GM23248 (cell line): ENCODE measurements at places on chromosomes 5 and 9. TPM values are rescaled to one million over a fixed set of nuclear protein-coding genes. Genes with fewer than 3 reads are reported as not detected.

ITGA2 gene
- 21.5 and 24.3 TPM in 2 replicates for total RNA-seq

PPP3R2 gene
- not detected in 2 replicates for total RNA-seq

ZDHHC11B gene
- total RNA-seq = not detected in 2 replicates

OR13C8 gene
- total RNA-seq = not detected in 2 replicates

CARTPT gene
- total RNA-seq = not detected in 2 replicates

HBEGF gene
- total RNA-seq = 7.5 and 9.5 TPM in 2 replicates

TMOD1 gene
- total RNA-seq = 1.3 TPM in 1 of 2 replicates, not detected in the other

DNA sequence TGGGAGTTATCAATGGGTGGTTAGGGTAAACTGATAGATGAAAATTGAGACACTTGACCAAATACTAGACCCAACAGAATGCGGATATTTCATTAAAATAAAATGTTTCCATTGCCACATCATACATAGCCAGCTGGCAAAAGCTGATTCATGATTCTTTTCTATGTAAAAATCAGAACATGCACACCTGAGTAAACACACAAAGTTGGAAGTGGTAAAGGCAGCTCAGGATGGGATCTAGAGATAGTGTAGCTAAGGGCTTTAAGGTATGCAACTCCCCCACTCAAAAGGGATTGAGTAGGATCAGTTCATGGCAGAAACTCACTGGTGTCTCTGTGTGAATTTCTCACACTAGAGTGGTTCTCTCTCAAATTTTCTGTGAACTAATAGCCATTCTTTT, 541.1 kb upstream of the GRAMD2B start:
- no peak for DNase-seq
- no peaks in the 10 kb centered on the region for H3K4me1 ChIP-seq
- no peak overlapping the region for H3K4me3 ChIP-seq
- H3K36me3 ChIP-seq = no peaks in the 10 kb centered on the region

GRCh38 chr5:135930029-135930948, 24.5 kb downstream of the LECT2 start:
- H3K4me3 ChIP-seq = peak overlapping the region; percentile 63
- no peaks in the 10 kb centered on the region for H3K4me1 ChIP-seq
- H3K36me3 ChIP-seq = no peaks in the 10 kb centered on the region
- H3K27me3 ChIP-seq = peaks cover 46% of the 10 kb centered on the region
- H3K27ac ChIP-seq = no peak overlapping the region

GRCh38 chr5:114782177-114782576, 387.5 kb downstream of the TRIM36 start:
- H3K4me1 ChIP-seq = no peaks in the 10 kb centered on the region
- no peak for DNase-seq
- no peak overlapping the region for H3K27ac ChIP-seq
- no peaks in the 10 kb centered on the region for H3K27me3 ChIP-seq
- no peak overlapping the region for H3K4me3 ChIP-seq
- H3K36me3 ChIP-seq = no peaks in the 10 kb centered on the region

DNA sequence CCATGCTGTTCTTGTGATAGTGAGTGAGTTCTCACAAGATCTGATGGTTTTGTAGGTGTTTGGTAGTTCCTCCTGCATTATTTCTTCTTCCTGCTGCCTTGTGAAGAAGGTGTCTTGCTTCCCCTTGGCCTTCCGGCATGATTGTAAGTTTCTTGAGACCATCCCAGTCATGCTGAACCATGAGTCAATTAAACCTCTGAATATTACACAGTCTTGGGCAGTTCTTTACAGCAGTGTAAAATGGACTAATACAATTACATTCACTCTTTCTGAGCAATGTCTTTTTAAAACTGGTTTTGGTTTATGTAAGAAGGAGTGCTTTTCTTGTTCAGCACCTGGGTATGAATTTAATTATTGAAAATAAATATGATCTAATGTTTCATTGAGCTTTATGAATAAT, 50.7 kb upstream of the ARRDC3 start:
- H3K27ac ChIP-seq = no peak overlapping the region
- no peak for DNase-seq
- no peaks in the 10 kb centered on the region for H3K4me1 ChIP-seq
- H3K36me3 ChIP-seq = no peaks in the 10 kb centered on the region
- H3K4me3 ChIP-seq = no peak overlapping the region

- no peak for DNase-seq
- H3K4me1 ChIP-seq = no peaks in the 10 kb centered on the region
- no peak overlapping the region for H3K27ac ChIP-seq
- H3K36me3 ChIP-seq = peaks cover 13% of the 10 kb centered on the region
- no peaks in the 10 kb centered on the region for H3K27me3 ChIP-seq
- no peak overlapping the region for H3K4me3 ChIP-seq
Observed at GRCh38 chr5:154296525-154297159, 106.1 kb downstream of the GALNT10 start.

- H3K4me1 ChIP-seq = no peaks in the 10 kb centered on the region
- DNase-seq = no peak
- H3K4me3 ChIP-seq = no peak overlapping the region
- H3K36me3 ChIP-seq = no peaks in the 10 kb centered on the region
- H3K27ac ChIP-seq = no peak overlapping the region
Observed at GRCh38 chr5:74079971-74080556, 454.1 kb downstream of the ARHGEF28 start.

DNA sequence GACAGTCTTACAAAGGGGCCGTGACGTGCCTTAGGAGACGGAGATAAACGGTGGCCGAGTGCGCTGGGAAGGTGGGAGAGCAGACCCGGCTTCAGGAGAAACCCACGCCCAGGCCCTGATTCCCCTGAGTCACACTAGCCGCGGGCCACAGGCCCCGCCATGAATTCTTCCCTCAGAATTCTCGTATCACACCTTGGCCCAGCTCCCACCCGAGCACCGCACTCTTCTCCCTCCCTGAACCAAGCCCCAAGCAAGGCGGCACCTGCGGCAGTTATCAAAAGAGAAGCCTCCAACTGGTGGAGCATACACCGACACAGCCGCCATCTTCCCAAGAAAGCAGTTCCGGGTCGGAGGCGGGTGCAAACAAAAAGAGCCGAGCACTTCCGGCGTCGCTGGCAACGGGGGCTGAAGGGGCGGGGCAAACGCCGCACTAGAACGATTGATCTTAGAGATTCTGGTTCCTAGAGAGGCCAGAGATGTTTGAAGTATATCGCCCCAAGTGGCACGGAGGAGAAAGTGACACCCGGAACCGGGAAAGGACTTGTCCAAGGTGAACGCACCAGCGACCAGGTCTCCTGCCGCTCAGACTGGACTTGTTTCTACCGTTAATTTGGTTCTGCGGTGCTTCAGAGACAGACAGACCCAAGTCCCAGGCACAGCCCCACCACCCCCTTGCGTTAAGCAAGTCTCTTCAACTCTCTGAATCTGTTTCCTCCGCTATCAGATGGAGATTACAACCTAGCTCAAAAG, at the start of gene PSMB7:
TSS of gene PSMB7 (minus strand) at position 341 of the 750 bp plus-strand sequence. CDS start at position 324, 17 bp downstream.
- no peaks in the 10 kb centered on the region for H3K27me3 ChIP-seq
- DNase-seq = peak; percentile 98
- H3K36me3 ChIP-seq = peaks cover 32% of the 10 kb centered on the region
- peaks cover 39% of the 10 kb centered on the region for H3K4me1 ChIP-seq
- peak within 1 kb of the TSS; percentile 63 for H3K27ac ChIP-seq

DNA sequence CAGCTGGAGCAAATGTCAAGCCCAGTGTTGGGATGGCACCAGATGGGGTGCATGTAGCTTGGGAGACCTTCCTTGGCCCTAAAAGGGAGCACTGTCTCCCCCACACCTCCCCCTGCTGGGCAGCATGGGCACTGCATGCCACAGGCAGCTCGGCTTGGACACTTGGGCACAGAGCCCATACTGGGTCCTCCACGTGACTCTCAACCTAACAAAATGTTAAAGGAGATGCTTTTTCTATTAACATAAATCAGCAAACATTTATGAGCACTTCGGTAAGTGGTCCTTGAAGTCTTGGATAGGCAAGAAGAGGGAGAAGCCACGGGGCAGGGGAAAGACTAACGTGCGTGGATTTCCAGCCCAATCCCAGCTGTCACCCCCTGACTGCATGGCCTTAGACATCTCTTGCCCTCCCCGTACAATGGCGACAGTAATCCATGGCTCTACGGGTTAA, 23.9 kb upstream of the MAPK9 start:
- peak; percentile 64 for DNase-seq
- no peaks in the 10 kb centered on the region for H3K4me1 ChIP-seq
- no peak overlapping the region for H3K4me3 ChIP-seq
- H3K27ac ChIP-seq = no peak overlapping the region
- peaks cover 25% of the 10 kb centered on the region for H3K36me3 ChIP-seq
- no peaks in the 10 kb centered on the region for H3K27me3 ChIP-seq

DNA sequence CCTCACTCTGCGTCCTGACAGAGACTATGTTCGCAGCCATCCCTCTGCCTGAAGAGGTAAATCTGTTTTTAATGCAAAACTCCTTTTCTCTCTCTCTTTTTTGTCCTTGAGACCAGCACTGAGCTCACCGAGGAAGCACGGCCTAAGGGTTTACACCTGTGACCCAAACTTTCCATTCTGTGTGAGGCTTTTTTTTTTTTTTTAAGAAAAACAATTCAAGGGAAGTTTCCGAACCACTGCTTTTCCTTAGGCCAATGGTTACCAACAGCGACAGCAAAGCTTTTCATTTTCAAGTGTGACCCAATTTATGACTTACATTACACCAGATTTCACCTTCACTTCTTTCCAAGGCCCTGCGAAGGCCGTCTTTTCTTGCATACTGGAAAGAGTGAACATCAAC, 205.9 kb downstream of the EFNA5 start:
- H3K36me3 ChIP-seq = no peaks in the 10 kb centered on the region
- H3K27me3 ChIP-seq = peaks cover 55% of the 10 kb centered on the region
- no peak overlapping the region for H3K4me3 ChIP-seq
- no peak overlapping the region for H3K27ac ChIP-seq

DNA sequence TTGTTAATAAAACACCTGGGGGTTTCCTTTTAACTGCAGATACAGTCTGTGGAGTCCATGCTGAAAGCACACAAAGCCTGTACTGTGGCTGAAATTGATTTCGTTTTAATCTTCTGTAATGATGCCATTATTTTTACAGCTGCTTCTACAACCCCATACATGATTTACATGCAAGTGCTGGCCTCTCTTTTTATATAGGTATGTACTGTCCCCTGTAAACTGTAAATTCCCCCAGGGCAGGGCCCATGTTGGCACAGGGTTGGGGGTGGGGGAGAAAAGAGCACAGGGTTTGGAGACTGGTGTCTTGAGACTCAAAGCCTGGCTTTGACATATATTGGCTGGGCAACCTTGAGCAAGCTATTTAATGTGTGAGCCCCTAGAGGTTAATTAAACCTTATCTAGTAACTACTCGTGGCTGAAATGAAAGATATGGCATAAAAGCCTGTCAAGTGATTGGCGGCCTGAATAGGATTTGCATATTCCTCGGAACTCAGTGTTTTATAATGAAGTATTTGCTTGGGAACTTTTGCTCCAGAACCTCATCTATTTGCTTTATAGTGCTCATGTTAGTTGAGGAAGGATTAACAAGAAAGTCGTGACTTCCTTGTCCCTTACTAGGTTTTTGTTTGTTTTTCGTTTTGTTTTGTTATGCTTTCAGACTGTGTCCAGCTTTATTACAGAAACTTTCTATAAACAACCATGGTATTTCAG, 34.0 kb downstream of the KLF4 start:
- H3K4me3 ChIP-seq = no peak overlapping the region
- no peaks in the 10 kb centered on the region; the same call in 1 of the 2 replicates for H3K27me3 ChIP-seq
- no peaks in the 10 kb centered on the region for H3K4me1 ChIP-seq
- no peak overlapping the region for H3K27ac ChIP-seq
- DNase-seq = no peak

- no peaks in the 10 kb centered on the region for H3K36me3 ChIP-seq
- H3K27me3 ChIP-seq = no peaks in the 10 kb centered on the region
- H3K4me3 ChIP-seq = no peak overlapping the region
- peaks cover 57% of the 10 kb centered on the region for H3K4me1 ChIP-seq
Observed at GRCh38 chr5:55604611-55605067, 69.9 kb upstream of the PLPP1 start.

GRCh38 chr9:5784526-5785315, 48.2 kb downstream of the ERMP1 start:
- H3K27me3 ChIP-seq = no peaks in the 10 kb centered on the region
- no peak for DNase-seq
- no peak overlapping the region for H3K4me3 ChIP-seq
- peaks cover 8% of the 10 kb centered on the region for H3K36me3 ChIP-seq
- H3K27ac ChIP-seq = no peak overlapping the region

GRCh38 chr5:43017428-43017815, 22.7 kb downstream of the ANXA2R start:
- peaks cover 10% of the 10 kb centered on the region; the same call in 1 of the 2 replicates for H3K4me1 ChIP-seq
- H3K27ac ChIP-seq = peak overlapping the region; percentile 96
- H3K36me3 ChIP-seq = no peaks in the 10 kb centered on the region
- peak; percentile 48 for DNase-seq
- peak overlapping the region; percentile 79 for H3K4me3 ChIP-seq

- peak overlapping the region; percentile 45 for H3K27ac ChIP-seq
- H3K36me3 ChIP-seq = no peaks in the 10 kb centered on the region
- peak; percentile 82 for DNase-seq
Observed at GRCh38 chr5:142716963-142717362, 31.1 kb upstream of the FGF1 start.

- DNase-seq = peak; percentile 69
- no peak overlapping the region for H3K4me3 ChIP-seq
- no peak overlapping the region for H3K27ac ChIP-seq
- no peaks in the 10 kb centered on the region for H3K27me3 ChIP-seq
- no peaks in the 10 kb centered on the region for H3K4me1 ChIP-seq
Observed at GRCh38 chr5:140575309-140575708, 10.7 kb downstream of the SLC35A4 start.

GRCh38 chr9:131739959-131740648, at the start of gene RAPGEF1:
Gene RAPGEF1 (minus strand): TSS chr9:131740076. CDS start chr9:131739830, 246 bp downstream.
- H3K4me3 ChIP-seq = peak within 1 kb of the TSS; percentile 79
- no peaks in the 10 kb centered on the region for H3K36me3 ChIP-seq
- no peaks in the 10 kb centered on the region for H3K27me3 ChIP-seq
- peaks cover 10% of the 10 kb centered on the region; the same call in 1 of the 2 replicates for H3K4me1 ChIP-seq

GRCh38 chr9:133792721-133793470, 54.7 kb upstream of the SARDH start:
- H3K27me3 ChIP-seq = no peaks in the 10 kb centered on the region
- peak; percentile 89 for DNase-seq
- peaks cover 3% of the 10 kb centered on the region; the same call in 1 of the 2 replicates for H3K4me1 ChIP-seq
- no peak overlapping the region for H3K27ac ChIP-seq
- no peaks in the 10 kb centered on the region for H3K36me3 ChIP-seq

DNA sequence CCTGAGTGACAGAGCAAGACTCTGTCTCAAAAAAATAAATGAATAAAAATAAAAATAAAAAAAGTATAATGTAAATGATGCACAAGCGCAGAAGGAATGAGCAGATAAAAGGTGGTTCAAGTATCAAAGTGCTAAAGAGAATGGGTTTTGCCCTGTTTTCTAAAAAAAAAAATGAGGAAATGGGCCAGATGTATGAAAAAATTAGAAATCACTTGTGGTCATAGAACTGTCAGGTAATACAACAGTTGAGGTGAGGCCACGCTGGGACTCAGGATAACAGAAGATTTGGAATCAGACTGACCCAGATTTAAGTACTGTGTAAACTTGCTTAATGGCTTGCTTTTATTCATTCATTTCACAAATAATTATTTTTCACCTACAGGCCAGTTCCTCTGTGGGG, 69.8 kb downstream of the MAPKAP1 start:
- H3K4me3 ChIP-seq = no peak overlapping the region
- peaks cover 25% of the 10 kb centered on the region for H3K4me1 ChIP-seq
- no peak overlapping the region for H3K27ac ChIP-seq
- no peak for DNase-seq

- H3K36me3 ChIP-seq = 0 out of 2 replicates have a peak, but pooled peaks cover 7% of the 10 kb centered on the region
- no peaks in the 10 kb centered on the region for H3K4me1 ChIP-seq
- H3K27me3 ChIP-seq = no peaks in the 10 kb centered on the region
- H3K27ac ChIP-seq = no peak overlapping the region
- H3K4me3 ChIP-seq = no peak overlapping the region
Observed at GRCh38 chr5:142000704-142001484, 11.9 kb downstream of the GNPDA1 start.
